Caudate nucleus (tissue), 63 donors: ENCODE measurements at places on chromosomes 7 and 10.

DNA sequence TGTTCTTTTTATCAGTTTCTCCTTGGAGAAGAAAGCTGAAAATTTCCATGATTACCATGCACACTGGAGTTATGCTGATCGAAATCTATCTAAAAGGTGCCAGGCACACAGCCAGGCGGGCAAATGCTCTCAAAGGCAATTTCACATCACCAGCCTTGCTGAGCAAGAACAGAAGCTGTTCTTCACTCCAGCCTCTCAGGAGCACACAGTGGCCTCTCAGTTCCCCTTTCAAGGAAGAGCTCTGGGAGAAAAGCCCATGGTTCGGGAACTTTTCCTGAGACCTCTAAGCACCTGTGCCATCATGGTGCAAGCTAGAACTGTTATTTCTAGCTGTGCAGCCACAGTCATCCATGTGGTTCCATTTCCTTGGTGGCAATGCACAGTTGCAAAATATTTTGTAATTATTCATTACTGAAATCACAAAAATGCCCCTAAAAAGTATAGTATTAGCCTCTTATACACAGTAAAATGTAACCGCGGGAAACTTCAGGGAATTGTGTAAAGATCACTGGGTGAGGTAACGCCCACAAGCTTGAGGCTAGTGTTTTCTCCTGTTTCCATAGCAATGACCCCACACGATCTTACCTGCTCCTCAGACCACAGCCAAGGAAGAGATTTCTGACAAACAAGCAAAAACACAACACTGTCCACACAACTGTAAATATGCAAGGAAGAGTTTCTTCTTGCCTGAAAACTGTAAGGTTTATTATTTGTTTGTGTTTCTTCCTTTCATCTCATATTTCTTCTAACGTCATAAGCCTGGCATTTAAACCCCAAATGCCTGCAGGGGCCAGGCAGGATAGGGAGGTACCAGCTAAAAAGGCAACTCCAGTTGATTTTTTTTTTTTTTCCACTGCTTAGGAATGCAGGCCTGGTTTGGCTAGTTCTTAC is 121.2 kb downstream of the FAM107B start:
- DNase-seq = no peak

GRCh38 chr10:120598386-120598785 is 141.4 kb downstream of the PLPP4 start:
- no peak for DNase-seq

DNA sequence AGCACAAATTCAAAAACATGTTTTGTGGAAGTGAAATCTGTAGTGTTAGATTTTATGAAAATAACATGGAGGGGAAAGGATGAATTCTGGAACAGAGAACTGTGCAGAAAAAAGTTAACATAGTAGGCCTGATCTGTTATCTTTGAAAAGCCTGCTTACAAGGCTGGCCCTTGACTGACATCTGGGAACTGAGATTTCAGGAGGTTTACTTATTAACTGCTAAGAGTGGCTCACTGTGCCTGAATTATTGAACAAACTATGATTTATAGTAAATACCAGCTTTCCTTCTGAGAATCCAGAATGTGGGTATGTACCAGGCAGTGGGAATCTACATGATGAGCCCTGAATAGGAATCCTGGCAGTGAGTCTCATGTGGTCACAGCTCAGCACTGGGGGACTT is 30.5 kb downstream of the NSUN6 start:
- no peak for DNase-seq

DNA sequence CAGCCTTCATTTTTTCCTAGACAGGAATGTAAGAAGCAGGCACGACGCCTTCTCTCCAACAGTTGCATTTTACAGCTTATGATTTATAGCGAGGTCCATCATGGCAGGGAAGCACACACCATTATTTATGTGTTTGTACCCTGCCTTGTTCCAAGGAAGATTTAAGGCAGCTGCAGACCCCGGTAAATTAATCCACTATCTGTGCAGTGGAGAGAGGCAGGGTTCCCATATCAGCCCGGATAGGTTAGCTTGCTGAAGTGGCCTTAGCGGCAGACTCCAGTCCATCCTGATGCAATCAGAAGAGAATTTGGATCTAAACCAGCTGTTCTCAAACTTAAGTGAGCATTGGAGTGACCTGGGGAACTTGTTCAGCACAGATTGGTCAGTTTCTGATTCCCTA is 359.4 kb downstream of the GALNT17 start:
- no peak for DNase-seq

DNA sequence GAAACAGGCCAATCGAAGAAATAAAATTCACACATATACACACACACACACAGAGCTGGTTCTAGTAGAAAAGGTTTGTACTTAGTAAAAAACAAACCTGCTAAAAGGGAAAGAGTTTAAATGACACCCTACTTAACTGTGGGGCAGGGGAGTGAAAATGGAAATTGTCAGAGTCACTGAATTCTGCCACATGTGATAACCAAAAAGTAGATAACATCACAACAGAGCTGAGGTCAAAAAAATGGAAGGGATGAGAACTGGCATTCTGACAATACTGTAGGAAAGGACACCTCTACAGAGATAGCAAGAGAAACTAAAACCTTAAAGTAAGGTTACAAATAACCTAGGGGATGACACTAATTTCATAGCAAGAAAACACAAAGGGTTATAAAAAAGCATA is 74.6 kb downstream of the CACUL1 start:
- no peak for DNase-seq

DNA sequence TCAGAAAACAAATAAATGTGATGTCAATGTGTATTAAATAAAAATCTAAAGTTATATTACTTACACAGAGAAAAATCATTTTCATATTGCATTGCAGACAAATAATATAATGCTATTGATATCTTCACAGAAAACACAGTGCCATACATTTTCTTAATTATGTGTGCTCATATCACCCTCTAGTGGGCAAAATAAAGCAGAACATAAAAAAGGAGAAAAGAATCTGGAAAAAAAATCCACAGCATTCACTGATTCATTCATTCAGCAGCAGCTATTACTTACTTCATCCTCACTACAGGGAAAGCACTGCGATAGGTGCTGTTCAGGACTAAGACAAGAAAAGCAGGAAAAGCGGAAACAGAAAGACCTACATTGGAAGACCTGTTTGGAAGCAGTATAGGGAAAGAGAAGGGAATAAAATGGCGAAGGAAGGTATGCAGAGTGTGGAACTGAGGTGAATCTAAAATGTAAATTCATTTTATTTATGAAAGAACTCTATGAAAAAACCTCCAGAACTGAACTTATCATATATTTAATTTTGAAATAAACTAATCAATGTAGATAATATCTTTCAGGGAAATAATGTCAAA is 73.2 kb downstream of the POT1 start:
- no peak for DNase-seq

- DNase-seq = peak; percentile 7
Observed at GRCh38 chr10:86678999-86679792, 10.9 kb downstream of the LDB3 start.

DNA sequence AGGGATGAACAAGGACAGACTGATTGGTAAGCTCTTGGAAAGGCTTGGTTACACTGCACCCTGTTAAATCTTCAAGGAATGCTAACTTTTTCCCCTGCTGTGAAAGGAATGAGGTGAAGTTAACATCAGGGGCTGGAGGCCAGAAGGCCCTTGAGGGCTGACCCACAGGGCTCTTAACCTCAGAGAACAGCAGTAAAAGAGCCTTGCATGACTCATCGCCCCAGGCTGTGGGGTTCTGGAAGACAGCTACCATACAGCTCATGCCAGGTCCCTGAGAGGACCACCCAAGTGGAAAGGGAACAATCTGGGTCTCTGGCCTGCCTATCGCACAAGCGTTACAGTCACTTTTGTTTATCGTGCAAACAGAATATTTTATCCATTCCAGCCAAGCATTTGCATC is 54.4 kb downstream of the CYP2C9 start:
- DNase-seq = no peak

GRCh38 chr7:69684369-69685292 is 86.4 kb downstream of the AUTS2 start:
- DNase-seq = no peak
